ENCODE measurements at places on chromosomes 13 and 19.

DNA sequence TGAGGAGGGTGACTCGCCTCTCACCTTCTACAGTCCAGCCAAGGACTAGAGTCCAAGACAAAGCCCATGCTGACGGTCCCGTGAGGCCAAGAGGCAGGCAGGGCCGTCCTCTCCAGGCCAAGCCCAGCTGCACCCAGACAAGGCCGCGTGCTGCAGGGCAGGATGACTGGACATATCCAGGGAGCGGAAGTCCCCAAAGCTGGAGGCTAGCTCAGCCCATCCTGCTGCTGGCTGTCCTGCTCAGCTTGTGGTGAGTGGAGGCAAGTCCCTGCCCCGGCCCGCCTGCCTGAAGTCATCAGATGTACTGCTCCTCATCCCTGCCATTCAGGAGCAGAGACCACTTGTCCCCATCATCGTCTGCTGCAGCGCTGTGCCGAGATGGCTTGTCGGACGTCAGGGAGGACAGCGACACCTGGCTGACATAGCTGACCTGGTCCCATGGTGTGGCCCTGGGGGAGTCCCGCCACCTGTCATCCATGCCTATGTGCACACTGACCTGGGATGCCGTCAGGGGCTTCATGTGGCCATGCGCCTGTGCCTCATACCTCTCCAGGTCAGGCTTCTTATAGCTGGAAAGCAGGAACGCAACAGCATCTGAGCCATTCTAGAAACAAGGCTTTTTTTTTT, 72.8 kb downstream of the CCDC70 start:
- DNase-seq = no peak

- DNase-seq = no peak
Measured at GRCh38 chr13:100644371-100644770, 30.2 kb downstream of the TMTC4 start.

GRCh38 chr13:71979616-71980015, 112.6 kb upstream of the DACH1 start:
- no peak for DNase-seq

GRCh38 chr13:59144700-59145099, 1019.0 kb downstream of the DIAPH3 start:
- DNase-seq = no peak

DNA sequence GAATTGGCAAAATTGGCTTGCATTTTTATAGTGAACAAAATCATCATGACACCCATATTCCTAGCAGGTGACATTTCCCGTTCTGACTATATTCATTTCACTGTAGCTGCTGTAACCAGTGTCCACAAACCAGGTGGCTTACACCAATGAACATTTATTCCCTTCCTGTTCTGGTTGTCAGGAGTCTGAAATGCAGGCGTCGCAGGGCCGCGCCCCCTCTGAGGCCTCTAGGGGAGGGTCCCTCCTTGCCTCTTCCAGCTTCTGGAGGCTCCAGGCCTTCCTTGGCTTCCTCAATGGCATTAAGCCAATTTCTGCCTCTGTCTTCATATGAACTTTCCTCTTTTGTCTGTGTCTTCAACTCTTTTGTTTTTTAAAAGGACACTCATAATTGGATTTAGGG, 6.5 kb upstream of the RLN3 start:
- DNase-seq = no peak

DNA sequence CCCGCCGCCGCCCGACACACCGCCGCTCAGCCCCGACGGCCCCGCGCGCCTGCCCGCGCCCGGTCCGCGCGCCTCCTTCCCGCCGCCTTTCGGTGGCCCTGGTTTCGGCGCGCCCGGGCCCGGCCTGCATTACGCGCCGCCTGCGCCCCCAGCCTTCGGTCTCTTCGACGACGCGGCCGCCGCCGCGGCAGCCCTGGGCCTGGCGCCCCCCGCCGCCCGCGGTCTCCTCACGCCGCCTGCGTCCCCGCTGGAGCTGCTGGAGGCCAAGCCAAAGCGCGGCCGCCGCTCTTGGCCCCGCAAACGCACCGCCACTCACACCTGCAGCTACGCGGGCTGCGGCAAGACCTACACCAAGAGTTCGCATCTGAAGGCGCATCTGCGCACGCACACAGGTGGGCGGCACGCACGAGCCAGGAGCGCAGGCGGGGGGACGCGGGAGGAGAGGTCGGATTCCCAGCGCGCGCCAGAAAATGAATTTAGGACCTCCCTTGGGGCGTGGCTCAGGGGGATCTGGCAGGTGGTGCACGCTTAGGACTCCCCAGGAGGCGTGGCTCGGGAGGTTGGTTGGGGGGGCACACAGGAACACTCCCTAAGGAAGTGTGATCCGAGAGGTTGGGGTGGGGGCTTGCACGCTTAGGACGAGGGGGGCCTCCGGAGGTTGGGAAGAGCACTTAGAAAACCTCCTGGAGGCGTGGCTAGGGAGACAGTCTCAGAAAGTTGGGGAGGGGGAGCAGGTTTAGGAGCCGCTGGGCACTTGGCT, 1.2 kb downstream of the KLF2 start:
- peak; percentile 52 for DNase-seq

DNA sequence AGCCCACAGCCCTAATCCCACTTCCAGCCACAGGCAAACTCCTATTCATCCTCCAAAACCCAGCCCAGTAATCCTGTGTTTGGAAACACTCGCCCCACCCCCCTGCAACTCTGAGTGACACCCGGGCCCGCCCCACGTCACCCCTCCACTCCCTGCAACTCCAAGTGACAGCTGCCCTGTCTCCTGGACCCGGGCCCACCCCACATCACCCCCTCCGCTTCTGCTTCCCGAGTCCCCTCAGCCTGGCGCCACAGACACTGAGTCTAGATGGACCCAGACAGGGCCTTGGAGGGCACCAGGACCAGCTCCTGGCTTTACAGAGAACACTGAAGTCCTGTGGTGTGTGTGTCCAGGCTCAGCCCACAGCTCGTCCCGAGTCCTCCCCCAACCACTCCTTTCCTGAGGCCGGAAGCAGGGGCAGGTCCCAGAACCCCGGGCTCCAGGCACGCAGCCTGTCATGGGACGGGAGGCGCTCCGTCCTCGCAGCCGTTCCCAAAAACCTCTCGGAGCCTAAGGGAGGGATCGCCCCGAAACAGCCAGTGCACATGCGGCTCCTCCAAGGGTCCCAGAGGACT, 7.7 kb downstream of the REXO1 start:
- DNase-seq = no peak

- DNase-seq = peak; percentile 30
Measured at GRCh38 chr13:96090240-96091101, 564 bp downstream of the HS6ST3 start.

DNA sequence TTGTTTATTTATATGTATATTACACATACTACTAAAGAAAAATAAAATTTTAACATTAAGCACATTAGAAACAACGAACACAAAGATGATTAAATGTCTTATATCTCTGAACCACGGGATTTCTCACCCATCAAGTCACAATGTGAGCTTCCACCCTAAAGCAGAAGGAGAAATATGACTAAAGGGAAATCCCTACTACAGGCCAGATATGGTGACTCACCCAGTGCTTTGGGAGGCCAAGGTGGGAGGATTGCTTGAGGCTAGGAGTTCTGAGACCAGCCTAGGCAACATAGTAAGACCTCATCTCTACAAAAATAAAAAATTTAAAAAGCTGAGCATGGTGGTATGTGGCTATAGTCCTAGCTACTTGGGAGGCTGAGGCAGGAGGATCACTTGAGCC, 24.6 kb downstream of the DCT start:
- DNase-seq = no peak

GRCh38 chr19:2014131-2014571, 1.4 kb downstream of the BTBD2 start:
- no peak for DNase-seq

- no peak for DNase-seq
Measured at GRCh38 chr13:66927562-66927961, 302.6 kb downstream of the PCDH9 start.

DNA sequence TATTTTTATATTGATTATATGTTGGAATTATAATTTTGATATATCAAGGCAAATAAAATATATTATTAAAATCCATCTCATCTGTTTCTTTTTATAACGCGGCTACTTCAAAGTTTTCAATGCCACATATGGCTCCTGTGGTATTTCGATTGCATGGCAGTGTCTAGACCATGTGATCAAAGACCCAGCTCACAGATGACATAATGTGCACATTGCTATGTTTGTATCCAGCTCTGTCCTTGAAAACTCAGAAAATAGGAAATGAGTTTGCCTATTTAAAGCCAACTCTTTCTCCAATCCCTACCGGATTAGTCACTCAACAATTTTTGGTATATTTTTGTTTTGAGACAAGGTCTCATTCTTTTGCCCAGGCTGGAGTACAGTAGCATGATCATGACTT, 26.2 kb downstream of the TMTC4 start:
- DNase-seq = no peak

DNA sequence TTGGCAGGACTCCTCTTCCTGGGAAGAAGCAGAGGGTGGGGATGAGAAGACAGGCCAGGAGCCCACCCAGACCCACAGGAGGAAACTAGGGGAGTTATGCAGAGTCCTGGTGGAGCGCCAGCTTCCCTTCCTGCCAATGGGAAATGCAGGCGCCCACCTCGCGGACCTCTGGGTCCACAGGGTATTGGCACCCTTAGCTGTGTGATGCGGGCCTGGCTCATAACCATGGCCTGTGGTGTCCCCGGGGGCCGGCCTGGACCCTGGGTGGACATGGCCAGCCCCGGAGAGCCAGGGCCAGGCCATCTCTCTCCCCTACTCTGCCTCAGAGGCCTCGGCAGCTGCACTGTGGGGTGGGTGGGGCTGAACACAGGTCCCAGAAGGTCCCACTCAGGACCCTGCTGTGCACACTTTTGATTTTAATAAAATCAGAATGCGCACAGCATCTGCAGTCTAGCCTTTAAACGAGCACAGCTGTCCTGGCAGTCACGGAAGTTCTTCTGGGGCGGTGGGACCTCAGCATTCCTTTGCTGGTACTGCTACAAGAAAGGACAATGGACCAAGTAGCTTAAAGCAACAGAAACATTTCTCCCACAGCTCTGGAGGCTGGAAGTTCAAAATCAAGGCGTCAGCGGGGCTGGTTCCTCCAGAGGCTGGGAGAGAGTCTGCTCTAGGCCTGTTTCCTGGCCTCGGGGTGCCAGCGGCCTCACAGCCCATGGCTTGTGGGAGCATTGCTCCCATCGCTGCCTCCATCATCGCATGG, 1.8 kb downstream of the F10 start:
- DNase-seq = no peak

- peak; percentile 33 for DNase-seq
Measured at GRCh38 chr13:74289861-74290773, 155.9 kb upstream of the KLF12 start.

Measured in GM06990 (cell line).